ENCODE measurements at places on chromosomes 12 and 14. TPM values are rescaled to one million over a fixed set of nuclear protein-coding genes. Genes with fewer than 3 reads are reported as not detected.

DNA sequence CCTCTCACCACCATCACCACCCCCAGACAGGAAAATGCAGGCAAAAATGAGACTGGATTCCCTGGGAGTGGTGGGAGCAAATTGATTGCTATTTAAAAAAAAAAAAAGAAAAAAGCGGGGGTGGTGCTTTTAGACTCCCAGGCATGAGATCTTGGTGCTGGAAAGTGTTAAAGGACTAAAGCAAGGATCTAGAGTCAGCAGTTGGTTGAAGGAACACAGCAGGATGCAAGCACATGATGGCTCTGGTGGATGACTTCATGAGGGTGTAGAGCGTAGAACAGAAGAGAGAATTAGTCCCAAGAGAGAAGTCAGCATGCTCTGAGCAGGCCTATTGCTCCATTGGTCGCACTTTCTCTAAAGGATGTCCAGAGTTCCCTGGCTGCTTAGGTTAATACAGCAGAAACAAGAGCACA lies 183.8 kb upstream of the HMGA2 start:
- DNase-seq: no peak

DNA sequence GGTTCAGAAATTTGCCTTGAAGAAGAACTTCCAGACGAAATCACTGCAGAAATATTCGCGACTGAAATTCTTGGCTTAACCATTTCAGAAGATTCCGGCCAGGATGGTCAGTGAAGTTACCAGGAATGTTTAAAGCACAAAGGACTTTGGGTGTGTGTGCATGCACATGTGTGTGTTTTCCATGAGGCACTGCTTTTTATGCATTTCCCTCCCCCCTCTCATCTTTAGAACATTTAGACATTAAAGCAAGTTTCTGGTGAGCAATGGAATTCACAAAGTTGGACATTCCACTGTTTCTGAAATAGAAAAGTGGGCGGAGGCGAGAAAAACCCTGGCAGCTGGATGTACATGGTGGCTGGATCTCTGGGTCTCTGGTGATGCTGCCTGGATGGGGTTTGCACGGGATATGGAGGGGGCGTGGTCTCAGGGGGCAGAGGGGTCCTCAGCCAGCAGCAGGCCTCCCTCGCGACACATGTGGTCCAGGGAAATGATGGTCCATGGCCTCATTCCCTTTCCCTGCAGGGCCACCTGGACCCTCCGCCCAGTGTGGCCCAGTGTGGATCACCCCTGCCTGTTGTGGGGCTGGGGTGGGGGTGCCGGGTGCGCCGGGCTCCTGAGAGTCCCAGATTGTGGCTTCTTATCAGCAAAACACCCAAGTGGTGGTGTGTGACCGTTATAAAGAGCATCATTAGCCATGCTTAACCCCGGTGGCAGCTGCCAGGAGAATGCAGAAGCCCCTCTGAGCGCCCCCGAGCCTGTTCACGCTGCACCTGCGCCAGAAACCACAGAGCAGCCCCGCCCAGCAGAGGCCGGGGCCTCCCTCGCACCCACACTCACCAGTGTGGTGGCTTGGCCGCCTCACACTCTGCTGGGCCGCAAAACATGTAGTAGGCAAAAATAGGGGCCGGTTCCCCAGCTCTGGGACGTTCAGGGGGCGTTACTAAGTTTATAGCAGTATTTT lies 17.8 kb upstream of the BCL7A start:
- DNase-seq: peak; percentile 56

GRCh38 chr14:47715330-47715729 lies 39.9 kb upstream of the MDGA2 start:
- no peak for DNase-seq

DNA sequence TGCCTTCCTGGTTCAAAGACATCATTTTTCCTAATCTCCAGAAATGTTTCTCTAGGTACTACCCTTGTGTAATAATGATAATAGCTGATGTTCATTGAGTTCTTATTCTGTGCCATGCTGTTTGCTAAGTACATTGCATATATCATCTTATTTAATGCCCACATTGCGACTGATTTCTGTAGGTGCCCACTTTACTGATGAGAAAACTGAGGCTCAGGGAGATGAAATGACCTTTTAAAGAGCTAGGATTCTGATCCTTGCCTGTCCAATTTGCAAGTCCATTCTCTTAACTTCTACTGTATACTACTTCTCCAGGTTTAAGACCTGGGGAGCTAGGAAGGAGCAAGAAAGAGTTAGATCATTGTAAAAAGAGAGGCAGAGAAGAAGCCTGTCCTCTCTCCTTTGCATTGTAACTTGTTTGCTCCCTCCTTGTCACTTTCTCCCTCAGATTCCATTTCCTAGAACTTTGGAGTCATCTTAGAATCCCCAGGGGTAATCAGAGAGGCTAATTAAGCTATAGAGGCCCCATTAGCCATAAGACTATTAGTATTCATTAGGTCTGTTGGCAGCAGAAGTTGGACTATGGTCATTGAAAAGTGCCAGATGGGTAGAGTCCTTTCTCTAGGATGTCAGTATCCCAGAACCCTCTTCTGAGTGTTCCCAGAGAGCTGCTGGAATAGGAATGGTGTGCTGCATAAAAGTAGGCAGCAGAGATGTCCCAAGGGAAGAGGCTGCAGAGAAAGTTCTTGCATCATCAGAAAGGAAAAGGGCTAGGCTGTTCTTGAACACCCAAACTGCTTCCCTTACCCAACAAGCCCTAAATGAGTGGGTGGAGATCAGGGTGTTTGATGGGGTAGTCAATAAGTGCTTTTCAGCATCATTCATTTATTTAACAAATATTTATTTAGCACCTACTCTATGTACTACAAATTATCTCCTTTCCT lies 3.1 kb downstream of the DGKA start:
- no peak for DNase-seq

- no peak for DNase-seq
Measured at GRCh38 chr12:25744313-25744712, 191.2 kb upstream of the LMNTD1 start.

- no peak for DNase-seq
Measured at GRCh38 chr14:70858641-70859040, 48.6 kb upstream of the PCNX1 start.

GRCh38 chr12:67091204-67091603 lies 178.0 kb upstream of the CAND1 start:
- DNase-seq: no peak

DNA sequence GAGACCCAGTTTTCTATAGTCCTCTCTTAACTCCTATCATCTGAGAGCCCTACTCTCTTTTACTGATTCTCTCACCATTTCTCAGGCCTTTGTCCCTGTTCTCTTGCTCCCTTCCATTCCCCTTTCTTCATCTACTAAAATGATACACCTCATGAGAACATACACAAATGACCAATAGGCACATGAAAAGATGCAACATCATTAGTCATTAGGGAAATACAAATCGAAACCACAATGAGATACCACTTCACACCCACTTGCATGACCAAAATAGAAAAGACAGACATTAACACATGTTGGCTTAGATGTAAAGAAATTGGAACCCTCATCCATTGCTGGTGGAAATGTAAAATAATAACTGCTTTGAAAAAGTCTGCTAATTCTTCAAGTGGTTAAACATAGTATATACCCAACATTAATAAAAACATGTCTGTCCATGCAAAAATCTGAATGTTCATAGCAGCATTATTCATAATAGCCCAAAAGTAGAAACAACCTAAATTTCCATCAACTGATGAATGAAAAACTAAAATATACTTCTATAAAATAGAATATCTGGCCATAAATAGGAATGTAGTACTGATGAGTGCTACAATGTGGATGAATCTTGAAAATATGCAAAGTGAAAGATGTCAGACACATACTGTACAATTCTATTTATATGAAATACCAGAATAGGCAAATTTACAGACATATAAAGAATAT lies 66.0 kb downstream of the DENND5B start:
- no peak for DNase-seq

Gene TRPV4
- 2.8 TPM for polyA plus RNA-seq

Gene MMP19
- polyA plus RNA-seq: 2.4 TPM
